ENCODE measurements at places on chromosomes 6 and 20.

DNA sequence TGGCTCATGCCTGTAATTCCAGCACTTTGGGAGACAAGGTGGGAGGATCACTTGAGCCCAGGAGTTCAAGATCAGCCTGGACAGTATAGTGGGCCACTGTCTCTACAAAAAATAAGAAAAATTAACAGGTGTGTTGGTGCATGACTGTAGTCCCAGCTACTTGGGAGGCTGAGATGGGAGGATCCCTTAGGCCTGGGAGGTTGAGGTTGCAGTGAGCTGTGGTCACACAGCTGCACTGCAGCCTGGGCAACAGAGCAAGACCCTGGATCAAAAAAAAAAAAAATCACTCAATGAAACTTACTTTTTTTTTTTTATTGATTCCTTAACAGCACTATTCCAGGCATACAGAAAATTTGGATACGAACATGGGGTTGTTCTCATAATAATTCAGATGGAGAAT is 14.0 kb downstream of the CDKAL1 start:
- DNase-seq = no peak

DNA sequence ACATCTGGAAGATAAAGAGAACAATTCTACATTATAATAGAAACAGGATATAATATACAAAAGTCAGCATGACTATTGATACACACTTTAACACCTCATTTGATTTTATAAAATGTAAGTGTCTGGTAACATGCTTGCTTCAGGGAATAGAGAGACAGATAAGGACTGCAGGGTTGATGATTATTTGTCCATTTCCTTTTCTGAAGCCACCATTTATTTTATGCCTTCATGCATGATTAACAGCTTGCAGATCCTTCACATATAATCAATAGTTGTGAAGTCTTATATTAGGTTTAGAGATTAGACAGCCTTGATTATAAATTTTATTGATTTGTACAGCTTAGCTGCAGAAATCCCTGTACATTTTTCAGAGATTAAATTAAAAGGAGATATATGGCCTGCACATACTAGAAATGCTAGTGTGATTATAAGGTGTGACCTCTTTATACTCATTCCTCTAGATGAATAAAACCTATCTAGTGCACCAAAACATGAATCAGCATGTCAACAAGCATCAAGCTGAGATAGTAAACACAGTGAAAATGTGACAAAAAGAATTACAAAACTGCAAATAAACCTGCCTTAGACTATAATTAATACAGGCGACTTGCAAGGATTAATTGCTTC is 198.8 kb upstream of the THEMIS start:
- DNase-seq = no peak

DNA sequence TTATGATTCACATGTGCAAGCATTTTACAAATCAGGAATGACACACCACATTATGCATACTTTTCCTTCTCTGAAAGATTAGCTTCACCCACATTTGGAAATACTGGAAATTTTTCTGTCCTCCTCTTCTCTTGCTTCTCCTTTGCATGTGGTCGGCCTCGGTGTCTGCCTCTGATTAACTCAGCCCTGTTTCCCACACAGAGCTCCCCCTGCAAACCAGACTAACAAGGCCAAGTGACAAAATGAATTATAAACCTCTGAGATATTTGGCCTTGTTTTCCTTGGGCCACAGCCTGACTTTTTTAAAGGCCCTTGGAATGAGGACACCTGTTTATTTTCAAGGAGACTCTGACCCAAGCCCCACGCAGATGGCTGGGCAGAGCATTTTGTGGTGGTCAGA is 9.0 kb upstream of the CCN6 start:
- no peak for DNase-seq

- DNase-seq = no peak
Observed at GRCh38 chr20:62587757-62588402, 54.4 kb upstream of the SLCO4A1 start.

DNA sequence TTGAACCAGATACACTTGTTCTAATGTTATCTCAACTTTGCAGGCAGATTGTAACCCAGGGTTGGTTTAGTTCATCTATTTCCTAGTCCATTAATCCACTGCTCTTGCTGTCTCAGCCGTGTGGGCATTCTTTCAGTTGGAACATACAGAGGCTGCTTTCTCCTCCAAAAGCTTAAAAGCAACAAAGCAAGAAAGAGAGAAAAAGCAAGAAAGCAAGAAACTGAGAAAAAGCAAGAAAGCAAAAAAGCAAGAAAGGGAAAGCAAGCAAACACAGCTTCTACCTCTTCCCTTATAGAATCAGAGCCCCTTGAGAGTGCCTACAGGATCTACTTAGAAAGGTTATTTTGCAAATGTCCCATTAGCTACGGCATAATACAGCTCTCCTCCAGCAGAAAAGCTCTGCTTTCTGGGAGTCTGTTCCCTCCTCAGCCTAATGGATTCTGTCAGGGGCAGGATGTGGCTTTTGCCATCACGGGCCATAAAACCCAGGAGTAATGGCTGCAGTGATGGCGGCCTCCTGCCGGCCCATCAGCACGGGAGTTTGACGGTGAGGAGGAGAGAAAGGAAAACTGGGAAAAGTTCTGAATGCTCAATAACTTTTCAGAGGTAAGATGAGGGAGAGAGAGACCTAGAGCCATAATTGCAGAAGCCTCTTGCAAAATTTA is 156.8 kb upstream of the JARID2 start:
- DNase-seq = peak; percentile 52

DNA sequence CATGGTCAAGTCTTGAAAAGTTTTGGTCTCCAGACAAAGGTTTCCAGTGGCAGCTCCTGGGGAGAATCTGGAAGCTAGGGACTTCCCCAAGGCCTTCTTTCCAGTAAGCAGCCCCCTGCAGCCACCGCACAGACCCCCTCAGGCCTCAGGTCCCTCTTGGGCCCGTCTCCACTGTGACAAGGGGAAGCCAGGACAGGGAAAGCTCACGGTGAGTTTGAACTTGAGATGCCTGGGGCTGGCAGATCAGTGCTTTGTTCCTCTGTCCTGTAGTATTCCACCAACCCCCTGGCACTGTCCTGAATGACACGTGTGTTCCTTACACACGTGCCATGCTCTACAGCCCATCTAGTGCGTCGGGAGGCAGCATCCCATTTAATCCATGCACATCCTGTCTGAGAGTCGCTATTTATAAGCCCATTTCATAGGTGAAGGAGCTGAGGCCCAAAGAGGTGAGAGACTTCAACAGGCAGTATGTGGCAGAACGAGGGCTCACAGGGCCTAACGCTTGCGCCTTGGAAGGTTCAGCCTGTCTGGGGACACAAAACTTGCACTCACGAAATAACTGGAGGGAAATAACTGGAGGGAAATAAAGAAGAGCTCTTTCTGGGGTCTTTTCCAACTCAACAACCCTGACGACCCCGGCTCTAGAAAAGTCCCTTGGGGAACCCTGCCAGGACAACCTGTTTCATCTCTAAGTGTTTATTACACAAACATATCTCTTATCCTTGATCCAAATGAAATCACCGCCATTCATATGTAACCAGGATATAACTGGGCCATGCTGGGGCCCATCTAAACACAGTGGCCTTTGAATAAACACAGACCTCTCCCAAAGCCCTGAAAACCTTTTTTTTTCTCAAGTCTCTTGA is 123.0 kb downstream of the BANF2 start:
- no peak for DNase-seq

- no peak for DNase-seq
Observed at GRCh38 chr6:6518631-6519427, 69.7 kb upstream of the LY86 start.

GRCh38 chr6:105818505-105818904 is 267.6 kb upstream of the PRDM1 start:
- DNase-seq = no peak

- DNase-seq = no peak
Observed at GRCh38 chr6:41163419-41163717, 452 bp upstream of the TREM2 start.

GRCh38 chr6:12941422-12941821 is 224.9 kb downstream of the PHACTR1 start:
- no peak for DNase-seq

All from NCI-H510A treated with DMSO at 0.1 percent for 48 hours (cell line).